Left lung (tissue), 14 donors: ENCODE measurements at places on chromosomes 16 and 17.

GRCh38 chr17:58391302-58391984 lies 25.9 kb downstream of the RNF43 start:
- DNase-seq: peak; percentile 81

- DNase-seq: no peak
Observed at GRCh38 chr16:1790261-1790610, 3.3 kb downstream of the IGFALS start.

GRCh38 chr17:80906364-80907259 lies 85.0 kb upstream of the CHMP6 start:
- DNase-seq: no peak

DNA sequence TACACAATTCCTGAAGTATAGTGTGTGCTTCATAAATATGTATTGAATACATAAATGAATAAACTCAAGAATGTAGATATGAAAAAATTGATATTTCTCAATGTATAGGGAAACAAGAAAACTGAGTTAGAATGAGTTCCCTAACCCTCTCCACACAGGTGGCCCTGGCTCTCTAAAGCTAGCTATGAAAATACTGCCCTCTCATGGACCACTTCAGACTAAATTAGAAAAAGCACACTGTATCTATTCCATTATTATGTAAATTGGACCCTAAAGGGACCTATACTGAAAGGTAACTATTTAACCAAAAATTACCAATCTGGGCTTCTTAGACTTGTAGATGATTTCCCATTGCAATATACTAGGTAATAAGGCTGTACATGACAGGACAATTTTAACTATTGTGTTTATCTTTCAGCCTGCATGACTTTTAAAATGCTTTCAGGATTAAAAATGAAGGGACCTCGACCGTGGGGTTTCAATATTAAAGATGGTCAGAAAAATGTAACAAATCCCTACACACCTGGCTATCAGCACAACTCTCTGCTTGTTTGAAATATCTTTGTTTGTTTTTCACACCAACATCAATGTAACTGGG lies 672.5 kb upstream of the KIF2B start:
- no peak for DNase-seq

GRCh38 chr17:59506894-59507726 lies 58.3 kb upstream of the DHX40 start:
- DNase-seq: no peak

GRCh38 chr17:54932711-54933110 lies 32.1 kb downstream of the TOM1L1 start:
- DNase-seq: no peak

- DNase-seq: no peak
Observed at GRCh38 chr17:63634163-63634562, 11.9 kb downstream of the MAP3K3 start.

DNA sequence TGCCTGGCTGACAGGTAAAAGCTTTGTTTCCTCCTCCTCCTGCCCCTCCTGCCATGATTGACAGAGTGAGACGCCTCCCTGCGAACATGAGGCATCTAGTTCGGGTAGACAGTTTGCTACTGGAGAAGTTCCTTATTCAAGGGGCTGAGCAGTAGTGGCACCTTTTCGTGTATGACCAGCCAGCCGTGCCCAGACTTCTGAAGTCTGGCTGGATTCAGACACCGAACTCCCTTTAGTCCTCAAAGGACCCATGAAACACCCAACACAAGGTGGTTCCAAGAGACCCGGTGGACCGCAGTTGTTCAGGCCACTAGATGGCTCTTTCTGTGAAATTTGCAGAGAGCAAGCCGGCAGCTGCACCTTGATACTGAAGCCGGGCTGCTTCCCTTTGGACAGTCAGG lies 192.8 kb downstream of the XYLT1 start:
- no peak for DNase-seq

- no peak for DNase-seq
Observed at GRCh38 chr16:50861451-50861850, 119.6 kb downstream of the CYLD start.

DNA sequence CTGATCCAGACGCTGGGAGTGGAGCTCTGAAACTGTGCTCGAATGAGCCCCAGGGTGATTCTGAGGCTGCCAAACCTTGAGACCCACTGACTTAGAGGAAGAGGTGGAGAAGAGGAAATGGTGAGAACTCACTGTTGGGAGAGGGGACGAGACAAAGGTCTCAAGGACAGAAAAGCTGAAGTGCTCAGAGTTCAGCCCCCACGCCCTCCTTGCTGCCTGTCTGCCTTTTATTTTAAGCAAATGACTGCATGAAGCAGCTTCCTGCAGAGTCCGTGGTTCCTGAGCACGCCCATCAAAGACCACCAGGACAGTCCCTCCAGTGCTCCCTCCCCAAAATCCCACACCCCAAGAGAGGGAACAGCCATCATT lies 20.4 kb downstream of the COTL1 start:
- DNase-seq: no peak

- DNase-seq: no peak
Observed at GRCh38 chr17:82815790-82816305, 24.0 kb downstream of the ZNF750 start.

DNA sequence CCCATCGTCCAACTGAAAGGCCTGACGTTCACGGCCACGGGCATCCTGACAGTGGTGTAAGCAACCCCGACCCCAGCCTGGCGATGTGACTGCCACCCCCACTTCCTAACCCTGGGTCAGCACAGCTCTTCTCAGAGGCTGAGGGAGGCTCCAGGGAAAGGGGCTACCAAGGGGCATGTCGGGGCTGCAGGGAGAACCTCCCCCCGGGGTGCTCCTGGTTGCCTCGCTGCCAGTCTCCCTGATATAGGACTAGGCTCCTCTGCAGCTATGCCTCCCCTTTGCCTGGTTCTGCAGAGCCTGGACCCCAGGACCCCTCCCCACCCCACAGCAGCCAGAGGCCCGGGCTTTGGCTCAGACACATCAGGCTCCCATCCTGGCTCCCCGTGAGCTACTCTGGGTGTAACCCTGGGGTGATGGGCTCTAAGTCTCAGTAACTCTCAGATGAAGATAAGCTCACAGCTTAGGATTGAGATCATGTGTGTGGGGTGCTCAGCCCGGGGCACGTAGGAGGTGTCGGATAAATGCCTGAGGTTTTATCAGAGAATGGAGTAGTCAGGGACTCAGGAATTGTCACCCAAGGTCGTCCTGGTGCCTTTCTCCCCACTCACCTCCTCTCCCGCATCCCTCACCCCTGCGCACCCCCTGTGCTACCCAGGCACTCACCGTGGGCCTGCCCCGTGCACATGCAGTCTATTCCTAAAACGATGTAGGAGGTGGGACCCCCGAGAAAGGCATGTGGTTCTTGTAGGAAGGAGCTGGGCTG lies 10.6 kb downstream of the ITGAD start:
- no peak for DNase-seq

GRCh38 chr17:17682737-17683680 lies 1.8 kb downstream of the RAI1 start:
- DNase-seq: peak; percentile 91

- no peak for DNase-seq
Observed at GRCh38 chr16:68902969-68903345, 59.6 kb downstream of the TANGO6 start.

- peak; percentile 34 for DNase-seq
Observed at GRCh38 chr17:29619251-29619650, 3.5 kb downstream of the CORO6 start.

DNA sequence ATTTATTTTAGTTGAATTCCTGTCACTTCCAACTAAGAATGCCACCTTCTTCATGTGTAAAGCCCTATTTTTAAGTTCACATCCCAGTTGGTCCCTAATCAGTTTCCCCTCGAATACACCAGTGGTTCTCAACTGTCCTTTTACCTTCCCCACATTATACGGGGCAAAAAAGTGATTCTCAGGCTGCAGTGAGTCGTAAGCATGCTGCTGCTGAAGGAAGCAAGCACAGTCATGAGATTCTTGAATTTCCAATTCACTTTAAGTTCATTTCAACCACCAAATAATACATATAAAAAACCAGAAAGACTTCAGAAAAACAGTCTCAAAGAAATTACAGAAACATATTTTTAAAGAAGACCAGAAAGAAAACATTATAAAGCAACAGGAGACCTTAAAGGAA lies 47.9 kb downstream of the UBE2G1 start:
- DNase-seq: no peak

DNA sequence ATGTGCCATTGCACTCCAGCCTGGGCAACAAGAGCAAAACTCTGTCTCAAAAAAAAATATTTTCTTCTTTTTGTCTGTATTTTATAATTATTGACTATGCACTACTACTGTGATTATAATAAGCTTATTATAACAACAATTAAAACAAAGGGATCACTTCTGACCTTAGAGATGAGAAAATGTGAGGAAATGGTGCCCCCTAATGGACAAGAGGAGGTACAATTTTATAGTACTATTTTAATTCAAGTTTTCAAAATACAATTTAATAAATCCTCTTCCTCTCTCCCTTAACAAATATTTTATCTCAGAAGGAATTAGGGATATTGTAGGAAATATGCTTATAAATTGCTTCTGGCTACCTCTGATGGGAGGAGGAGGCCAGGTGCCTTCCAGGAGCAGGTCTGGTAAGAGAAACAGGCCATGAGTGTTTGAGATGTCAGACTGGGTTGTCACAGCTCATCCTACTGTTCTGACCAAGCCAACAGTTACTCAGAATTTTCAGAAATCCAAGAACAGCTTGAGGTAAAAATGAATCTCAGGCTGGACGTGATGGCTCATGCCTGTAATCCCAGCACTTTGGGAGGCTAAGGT lies 14.0 kb downstream of the VPS53 start:
- DNase-seq: no peak

DNA sequence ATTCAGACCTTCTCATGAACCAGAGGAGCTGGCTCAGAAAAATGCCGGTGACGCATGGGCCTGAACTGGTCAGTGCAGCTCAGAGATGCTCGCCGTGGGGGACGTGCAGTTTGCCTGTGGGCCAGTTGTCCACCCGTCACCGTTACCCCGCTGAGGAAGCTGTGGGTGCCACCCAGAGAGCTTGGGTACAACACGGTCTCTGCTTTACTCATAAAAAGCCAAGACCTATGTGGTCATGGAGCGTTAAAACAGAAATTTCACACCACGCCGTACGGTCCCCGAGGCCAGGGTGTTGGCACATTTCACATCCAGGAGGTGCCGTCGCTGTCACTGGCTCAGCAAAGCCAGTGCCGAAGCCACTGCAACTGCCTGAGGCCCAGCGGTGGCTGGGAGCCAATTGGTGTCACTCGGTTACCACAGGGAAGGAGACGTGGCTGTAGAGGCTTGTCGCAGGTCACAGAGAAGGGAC lies 120.9 kb downstream of the METRNL start:
- no peak for DNase-seq

GRCh38 chr16:21038197-21038596 lies 112.4 kb downstream of the DNAH3 start:
- DNase-seq: no peak

GRCh38 chr16:83023640-83024039 lies 396.9 kb downstream of the CDH13 start:
- DNase-seq: no peak

GRCh38 chr16:89201439-89202377 lies 1.4 kb upstream of the SLC22A31 start:
- peak; percentile 71 for DNase-seq

- DNase-seq: no peak
Observed at GRCh38 chr17:48456589-48456988, 26.6 kb upstream of the SKAP1 start.

- peak; percentile 42 for DNase-seq
Observed at GRCh38 chr16:23434380-23434779, 18.6 kb downstream of the COG7 start.

- DNase-seq: no peak
Observed at GRCh38 chr16:64617836-64618476, 503.9 kb downstream of the CDH11 start.

GRCh38 chr17:68560966-68561720 lies 40.0 kb downstream of the FAM20A start:
- no peak for DNase-seq

DNA sequence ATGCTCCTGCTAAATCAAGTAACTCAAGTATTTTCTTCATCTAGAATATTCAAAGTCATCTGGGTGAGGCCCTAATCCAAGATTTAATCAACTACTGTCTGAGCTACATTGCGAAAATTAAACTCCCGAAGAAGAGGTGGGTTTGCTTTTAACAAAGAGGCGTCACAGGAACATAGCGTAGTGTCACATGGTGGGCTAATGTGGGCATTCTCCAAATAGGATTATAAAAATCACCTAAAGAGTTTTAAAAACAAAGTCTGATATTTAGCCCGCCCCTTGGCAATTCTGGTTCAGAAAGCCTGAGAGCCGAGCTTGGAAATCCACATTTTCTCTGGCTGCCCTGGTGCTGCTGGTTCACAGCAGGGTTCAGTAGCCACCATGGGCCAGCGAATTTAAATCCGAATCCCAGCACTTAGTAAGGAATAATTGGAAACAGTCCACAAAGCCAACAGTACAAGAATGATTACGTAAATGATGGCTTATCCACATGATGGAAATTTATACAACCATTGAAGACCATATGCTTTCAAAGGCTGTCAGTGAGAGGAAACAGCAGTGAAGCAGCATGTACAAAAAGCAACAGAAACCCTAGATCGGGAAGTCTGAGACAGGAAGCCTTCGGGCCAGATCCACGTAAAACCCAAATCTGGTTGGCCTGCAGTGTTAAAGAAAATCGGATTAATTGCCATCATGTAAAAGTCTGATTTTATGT lies 8.8 kb downstream of the PMM2 start:
- no peak for DNase-seq

DNA sequence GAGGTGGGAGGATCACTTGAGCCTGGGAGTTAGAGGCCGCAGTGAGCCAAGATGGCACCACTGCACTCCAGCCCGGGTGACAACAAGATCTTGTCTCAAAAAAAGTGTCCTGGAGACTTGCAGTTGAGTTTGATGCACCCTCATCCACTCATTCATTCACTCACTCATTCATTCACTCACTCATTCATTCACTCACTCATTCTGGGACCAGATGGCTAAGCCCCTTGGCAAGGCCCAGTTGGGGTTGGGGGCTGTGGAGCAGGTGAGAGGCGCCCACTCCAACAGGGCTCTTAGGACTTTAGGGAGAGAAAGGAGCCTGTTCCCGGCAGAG lies 1.1 kb upstream of the AATK start:
- no peak for DNase-seq

- no peak for DNase-seq
Observed at GRCh38 chr17:17849147-17849820, 12.5 kb upstream of the SREBF1 start.

DNA sequence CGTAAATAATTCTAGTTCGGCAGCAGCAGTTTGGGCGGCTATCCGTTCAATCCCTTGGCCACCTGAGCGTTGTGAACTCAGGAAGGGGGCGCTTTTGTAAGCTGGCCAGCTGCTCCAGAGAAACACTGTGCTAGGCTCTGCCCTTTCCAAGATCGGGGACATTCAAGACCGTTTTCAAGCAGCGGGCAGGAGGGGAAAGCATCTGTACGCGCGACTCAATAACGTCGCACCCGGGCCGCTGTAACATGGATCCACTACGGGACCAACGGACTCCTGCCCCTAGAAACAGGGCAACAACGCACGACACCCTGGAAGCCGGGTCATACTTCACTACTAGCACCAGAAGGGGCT lies 463 bp downstream of the TOP2A start:
- no peak for DNase-seq

DNA sequence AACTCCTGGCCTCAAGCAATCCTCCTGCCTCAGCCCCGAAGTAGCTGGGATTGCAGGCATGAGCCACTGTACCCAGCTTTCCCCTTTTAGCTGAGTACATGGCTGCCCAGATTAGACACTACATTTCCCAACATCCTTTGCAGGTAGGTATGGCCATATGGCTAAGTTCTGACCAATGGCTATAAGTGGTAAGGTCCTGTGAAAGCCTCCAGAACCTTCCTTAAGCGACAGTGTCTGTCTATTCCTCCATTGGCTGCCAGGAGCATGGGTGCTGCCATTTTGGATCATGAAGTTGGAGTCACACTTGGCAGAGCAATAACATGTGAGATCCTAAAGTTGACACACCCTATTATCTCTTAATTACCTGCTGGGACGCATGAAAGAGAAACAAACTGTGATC lies 24.4 kb upstream of the CRHR1 start:
- no peak for DNase-seq
